SW 1271 (cell line): ENCODE measurements at places on chromosomes 1 and 21.

DNA sequence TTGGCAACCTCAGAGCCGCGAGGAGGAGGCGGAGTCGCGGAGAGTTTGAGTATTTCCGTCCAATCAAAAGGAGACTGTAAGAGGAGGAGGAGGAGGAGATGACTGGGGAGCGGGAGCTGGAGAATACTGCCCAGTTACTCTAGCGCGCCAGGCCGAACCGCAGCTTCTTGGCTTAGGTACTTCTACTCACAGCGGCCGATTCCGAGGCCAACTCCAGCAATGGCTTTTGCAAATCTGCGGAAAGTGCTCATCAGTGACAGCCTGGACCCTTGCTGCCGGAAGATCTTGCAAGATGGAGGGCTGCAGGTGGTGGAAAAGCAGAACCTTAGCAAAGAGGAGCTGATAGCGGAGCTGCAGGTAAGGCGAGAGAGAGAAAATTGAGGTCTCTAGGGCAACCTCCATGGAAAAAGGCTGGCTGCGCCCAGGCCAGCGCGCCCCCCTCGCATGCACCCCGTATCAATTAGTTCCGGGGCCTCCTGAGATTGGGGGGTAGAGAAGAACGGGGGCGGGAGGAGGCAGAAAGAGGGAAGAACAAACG is at the start of gene PHGDH:
Gene PHGDH, plus strand, starts transcription at position 131 of the 538 bp plus-strand sequence. Its CDS starts 89 bp downstream, at position 220.
- DNase-seq, result no peak

DNA sequence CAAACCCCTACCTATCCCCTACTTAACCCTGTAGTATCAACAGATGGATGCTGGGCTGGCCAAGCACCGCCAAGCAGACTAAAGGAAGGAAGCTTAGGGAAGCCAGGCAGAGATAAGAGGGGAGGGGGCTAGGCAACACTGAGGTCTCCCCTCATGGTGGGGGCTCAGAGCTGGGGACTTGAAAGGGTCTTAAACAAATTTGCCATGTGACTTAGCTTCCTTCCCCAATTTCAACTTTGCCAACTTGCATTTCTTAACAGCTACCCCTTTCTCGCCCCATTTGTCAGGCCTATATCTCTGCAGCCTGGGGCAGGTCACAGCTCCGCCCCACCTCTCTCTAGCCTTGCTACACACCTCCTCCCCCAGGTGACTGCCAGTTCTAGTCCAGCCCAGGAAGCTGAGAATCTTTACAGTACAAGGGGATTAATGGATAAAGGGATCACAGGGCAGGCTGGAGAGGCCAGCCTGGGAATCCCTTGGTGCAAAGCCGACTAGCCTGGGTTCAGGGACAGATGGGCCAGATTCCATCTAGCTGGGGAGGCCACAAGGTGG is 3.4 kb downstream of the KIF21B start:
- DNase-seq, result no peak

DNA sequence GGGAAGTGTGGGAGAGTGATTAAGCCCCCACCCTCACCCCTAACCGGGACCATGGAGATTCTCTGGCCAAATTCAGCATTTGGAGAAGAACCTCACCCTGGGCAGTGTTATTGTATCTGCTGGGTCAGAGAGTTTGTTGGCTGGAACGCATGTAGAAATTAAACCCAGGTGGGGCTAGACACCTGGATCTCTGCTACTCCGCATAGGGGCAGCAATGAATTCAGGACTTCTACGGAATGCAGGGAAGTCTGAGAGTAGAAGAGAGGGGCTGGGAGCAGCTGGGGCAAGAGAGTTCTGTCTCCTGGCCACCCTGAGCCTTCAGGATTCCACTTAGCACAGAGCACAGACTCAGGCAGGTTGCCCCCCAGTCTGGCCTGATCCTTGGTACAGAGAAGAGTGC is 3.6 kb upstream of the CRABP2 start:
- DNase-seq, result no peak

DNA sequence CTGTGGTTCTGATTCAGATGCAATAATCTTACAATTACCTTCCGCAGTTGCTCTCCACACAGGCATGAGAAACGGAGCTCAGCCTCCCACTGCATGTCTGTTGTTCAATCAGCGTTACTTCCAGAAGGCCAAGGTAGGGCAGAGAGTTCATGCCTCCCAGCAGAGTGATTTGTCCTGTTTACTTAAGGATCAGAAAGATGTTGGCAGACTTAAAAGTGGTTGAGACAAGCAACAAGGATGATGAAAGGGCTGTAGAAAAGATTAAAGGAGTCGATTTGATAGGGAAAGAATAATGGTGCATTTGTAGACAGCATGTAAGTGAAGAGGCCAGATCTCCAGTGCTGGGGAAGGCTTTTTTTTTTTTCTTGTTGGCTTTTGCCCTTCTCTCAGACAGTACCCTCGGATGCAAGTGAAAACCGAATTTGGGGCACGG is 26.6 kb downstream of the ARMH1 start:
- no peak for DNase-seq

DNA sequence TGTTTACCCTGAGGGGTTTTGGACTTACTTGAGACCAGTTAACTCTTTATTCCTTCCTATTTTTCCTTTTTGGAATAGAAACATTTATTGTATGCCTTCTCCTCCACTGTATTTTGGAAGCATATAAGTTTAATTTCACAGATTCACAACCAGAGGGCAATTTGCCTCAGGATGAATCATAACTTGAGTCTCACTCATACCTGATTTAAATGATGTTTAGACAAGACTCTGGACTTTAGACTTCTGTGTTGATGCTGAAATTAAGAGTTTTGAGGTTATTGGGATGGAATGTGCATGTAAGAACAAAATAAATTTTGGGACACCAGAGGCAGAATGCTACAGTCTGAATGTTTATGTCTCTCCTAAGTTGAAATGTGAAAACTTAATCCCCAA is 7.1 kb upstream of the ADAM30 start:
- DNase-seq, result no peak

DNA sequence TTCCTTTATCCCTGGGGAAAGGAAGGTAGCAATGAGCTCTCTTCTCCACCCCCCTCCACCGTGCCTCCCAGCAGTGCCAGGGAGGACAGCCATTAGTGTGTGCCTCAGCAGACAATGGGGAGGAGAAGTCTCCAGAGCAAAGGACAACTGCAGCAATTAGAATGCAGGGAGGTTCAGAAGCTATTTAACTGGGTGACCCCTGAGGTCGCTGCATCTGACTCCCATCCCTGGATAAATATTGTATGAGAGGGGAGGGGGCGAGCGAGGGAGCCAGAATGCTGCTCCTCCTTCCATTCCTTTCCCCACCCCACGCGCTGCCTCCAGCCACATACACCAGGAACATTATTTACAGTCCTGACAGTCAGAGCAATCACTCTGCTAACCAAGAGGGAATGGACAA is 59.0 kb downstream of the ERI3 start:
- no peak for DNase-seq

DNA sequence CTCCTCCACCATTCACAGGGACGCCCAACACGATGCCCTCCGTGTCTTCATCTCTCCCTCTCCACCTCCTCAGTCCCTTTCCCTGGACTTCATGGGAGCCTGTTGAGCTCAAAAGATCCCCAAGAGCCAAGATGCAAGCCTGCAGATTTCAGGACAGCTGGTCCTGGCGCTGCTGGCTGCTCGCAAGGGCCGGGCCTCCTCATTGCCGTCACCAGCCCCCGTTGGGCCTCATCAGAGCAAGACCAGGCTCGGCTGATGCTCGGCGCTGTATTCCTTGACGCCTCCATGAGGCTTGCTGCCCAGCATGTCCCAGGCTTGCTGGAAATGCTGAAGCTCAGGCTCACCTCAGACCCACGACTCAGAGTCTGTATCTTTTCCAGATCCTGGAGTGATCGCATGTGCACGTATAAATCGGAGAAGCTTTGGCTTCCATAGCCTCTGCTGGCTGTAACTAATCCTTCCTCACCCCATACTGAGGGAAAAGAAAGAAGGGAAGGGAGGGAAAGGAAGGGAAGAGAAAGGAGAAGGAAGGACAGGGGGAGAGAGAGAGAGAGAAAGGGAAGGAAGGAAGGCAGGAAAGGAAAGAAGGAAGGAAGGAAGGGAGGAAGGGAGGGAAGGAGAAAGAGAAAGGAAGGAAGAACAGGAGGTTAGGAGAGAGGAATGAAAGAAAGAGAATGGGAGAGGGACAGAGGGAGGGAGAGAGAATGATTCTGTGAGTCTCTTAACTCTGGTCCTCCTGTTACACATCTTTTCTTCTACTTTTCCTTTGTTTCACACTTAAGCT is 94.6 kb downstream of the KCNJ15 start:
- DNase-seq, result no peak
